ENCODE measurements at places on chromosomes 13 and 19.
A peak's percentile ranks its signal among the peaks of the same experiment; 100 is the strongest.

- DNase-seq, result no peak
Measured at GRCh38 chr13:89951341-89951740, 1396.1 kb upstream of the MIR17HG start.

DNA sequence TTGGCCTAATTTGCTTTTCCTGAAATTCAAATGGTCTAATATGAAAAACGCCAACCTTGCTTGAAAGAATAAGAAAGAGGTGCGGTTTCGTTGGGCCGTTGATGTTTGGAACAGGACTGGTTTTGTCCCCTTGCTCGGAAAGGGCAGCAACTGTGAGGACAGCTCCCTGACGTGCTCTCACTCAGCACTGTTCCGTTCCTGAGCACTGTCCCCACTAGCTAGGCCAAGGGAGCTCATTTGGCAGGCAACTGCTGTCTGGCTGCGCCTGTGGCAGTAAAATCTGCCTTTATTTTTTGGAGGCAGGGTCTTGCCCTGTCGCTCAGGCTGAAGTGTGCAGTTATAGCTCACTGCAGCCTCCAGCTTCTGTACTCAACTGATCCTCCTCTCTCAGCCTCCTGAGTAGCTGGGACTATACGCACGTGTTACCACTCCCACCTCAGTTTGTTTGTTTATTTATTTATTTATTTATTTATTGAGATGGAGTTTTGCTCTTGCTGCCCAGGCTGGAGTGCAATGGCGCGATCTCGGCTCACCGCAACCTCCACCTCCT, 4.5 kb downstream of the LDLR start:
- DNase-seq, result no peak

- peak; percentile 76 for DNase-seq
Measured at GRCh38 chr13:99656092-99656745, 154.9 kb downstream of the TM9SF2 start.

GRCh38 chr13:98309569-98310335, 132.7 kb upstream of the RNF113B start:
- no peak for DNase-seq

- DNase-seq, result peak; percentile 73
Measured at GRCh38 chr19:10270180-10270615, 722 bp upstream of the ICAM1 start.

Measured in stimulated activated naive CD4-positive, alpha-beta T cell treated with Interleukin-2 at 50 U/mL for 16 hours (primary cell).